ENCODE measurements at places on chromosomes 11 and 22.

- no peak for DNase-seq
Observed at GRCh38 chr11:69007975-69008381, 5.1 kb downstream of the MRGPRF start.

GRCh38 chr11:76975513-76975912 lies 58.7 kb upstream of the B3GNT6 start:
- DNase-seq: no peak

GRCh38 chr11:105821372-105821771 lies 200.7 kb downstream of the MSANTD4 start:
- no peak for DNase-seq

GRCh38 chr11:7383406-7383805 lies 101.9 kb upstream of the OLFML1 start:
- DNase-seq: no peak

- no peak for DNase-seq
Observed at GRCh38 chr22:31866918-31867317, 77.4 kb upstream of the YWHAH start.

GRCh38 chr11:9038541-9038940 lies 34.7 kb upstream of the NRIP3 start:
- no peak for DNase-seq

GRCh38 chr11:118629761-118630661 lies 22.6 kb downstream of the PHLDB1 start:
- no peak for DNase-seq

- no peak for DNase-seq
Observed at GRCh38 chr11:97574976-97575665, 1185.3 kb downstream of the JRKL start.

- no peak for DNase-seq
Observed at GRCh38 chr11:12602421-12602820, 71.8 kb upstream of the TEAD1 start.

GRCh38 chr11:126917531-126918204 lies 82.9 kb downstream of the KIRREL3 start:
- peak; percentile 43 for DNase-seq

- no peak for DNase-seq
Observed at GRCh38 chr11:66479394-66480116, 679 bp upstream of the DPP3 start.

- DNase-seq: no peak
Observed at GRCh38 chr11:80916173-80916798, 1475.5 kb upstream of the TENM4 start.

All from GM12864 (cell line).